Activated T-cell treated with anti-CD3 and anti-CD28 coated beads, Interleukin-2, amount 50 U/mL, for 1 hour (primary cell): ENCODE measurements at places on chromosomes 5 and 9.

DNA sequence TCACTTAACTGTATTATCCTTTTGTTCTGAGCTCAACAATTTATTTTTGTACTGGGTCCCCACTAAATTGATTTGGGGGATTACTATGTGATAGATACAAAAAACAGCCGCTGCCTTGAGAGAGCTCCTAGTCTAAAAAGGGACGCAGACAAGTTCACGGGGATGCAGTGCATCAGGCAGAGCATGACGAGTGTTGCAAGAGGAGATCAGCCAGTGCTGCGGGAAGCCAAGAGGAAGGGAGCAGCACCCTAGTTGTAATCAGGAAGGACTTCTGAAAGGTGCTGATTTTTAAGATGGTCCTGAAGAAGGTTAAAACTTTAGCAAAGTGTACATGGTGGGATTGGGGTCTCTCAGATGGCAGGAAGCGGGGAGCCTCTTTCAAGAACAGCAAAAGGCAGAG lies 15.8 kb downstream of the GALNT10 start:
- no peak for DNase-seq

GRCh38 chr9:36855448-36856315 lies 178.4 kb downstream of the PAX5 start:
- no peak for DNase-seq

DNA sequence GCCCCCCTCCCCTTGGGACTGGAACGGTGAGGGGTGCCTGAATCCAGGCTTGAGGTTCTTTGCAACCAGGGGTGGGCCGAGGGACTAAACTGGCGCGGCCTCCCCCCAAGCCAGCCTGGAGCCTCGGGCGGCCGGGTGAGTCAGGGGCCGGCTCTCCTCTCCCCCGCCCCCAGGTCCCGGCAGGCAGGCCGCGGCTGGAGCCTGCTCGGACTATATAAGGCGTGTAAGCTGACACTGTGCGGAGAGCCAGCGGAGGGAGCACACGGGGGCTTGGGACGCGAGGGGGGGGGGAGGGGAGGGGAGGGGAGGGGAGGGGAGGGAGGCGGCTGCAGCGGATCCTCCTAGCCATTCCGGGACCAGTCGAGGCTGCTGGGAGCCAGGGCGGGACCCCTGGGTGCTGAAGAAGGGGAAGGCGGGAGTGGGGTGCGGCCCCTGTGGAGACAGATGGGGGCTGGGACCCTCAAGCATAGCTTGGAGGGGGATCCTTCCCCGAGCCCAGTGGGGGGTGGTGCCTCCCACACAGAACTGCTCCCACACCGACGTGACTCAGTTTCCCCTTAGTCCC lies 595 bp downstream of the PDLIM7 start:
- DNase-seq = no peak

DNA sequence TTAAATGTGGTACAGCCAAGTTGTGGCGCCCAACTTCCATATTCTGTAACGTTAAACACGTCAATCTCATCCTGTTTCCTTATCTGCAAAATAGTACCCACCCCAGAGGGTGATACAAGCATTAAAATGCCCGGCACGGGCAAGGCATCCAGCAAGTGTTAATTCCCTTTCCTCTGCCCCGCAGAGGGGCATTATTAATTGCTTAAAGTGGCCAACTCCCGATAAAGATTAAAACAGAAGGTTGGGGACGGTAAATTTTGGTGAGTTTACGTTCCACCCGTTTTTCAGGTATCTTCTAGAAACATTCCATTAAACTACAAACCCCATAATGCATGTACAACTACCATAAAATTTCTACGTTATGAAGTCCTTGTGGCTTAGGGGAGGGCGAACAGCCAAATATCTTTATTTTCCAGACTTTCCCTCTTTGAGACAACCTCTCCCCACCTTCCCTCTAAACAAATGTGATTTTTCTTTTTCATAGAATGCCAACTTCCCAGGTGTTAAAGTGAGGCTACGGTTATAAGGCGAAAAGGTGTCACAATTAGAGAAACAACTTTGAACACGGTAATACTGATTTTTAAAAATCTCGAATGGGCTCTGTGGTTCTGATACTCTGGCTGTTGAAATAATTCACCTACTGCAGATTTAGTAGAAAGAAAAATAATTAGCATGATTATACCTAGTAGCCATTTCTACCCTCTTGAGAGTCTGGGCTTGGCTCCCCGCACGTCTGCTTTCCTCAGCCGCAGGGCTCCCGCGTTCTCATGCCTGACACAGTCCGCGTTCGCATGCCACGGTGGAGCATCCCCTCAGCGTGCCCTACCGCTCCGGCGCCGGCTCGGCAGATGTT lies 1.2 kb upstream of the GPBP1 start:
- DNase-seq = peak; percentile 47

DNA sequence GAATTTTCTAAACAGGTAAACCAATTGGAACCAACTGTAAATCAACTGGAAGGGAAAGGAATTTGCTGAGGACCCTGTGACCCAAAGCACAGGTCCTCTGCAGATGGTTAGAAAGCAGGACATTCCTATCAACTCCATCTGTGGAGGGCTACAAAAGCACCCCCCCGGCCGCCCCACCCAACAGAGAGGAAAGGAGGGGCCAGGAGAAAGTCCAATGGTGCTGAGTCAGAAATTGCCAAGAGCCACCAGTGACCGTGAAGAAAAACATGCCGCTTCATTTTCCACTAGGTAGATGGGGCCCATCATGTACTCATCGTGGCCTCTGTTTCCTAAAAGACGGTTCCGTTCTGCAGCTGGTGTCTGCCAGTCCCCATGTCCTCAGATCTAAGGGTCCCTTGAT lies 66.3 kb downstream of the RAPGEF1 start:
- DNase-seq = no peak

- no peak for DNase-seq
Measured at GRCh38 chr9:114279693-114280092, 43.2 kb upstream of the ORM1 start.
